ENCODE measurements at places on chromosomes 6 and 20.
A peak's percentile ranks its signal among the peaks of the same experiment; 100 is the strongest.

DNA sequence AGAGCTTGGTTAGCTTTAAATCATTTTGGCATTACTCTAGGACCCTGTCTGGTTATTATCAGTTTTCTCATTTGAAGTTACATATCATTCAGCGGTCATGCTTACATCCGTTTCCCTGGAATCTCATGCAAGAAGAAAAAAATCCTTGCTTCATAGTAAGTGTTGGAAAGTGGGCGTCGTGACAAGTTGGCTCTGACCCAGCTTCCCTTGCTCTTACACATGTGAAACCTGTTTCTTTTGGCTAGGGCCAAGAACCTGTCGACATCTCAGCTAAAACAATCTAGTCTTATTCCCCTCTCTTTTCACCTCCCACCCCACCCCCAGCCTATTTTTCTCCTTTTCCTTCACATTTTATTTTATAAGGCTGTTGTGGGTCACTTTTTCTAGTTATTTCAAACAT, 45.5 kb downstream of the ANKS1A start:
- no peak for DNase-seq

DNA sequence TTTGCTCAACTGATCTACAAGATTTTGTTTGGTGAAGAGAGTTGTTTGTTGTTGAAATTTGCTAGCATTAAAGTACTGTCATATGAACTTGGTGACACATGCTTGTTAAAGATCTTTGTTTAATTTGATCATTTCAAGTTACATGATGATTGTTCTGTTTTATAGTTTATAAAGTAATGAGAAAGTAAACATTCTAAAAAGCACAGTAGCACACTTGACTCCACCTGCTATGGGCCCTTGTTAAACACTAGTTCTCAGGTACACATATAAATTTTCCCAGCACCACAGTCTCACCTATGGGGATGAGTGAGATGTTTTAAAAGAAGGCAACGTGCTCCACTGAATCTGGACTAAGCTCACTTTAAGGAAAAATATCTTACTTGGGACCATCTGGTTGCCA, 14.1 kb downstream of the MCHR2 start:
- no peak for DNase-seq

- DNase-seq: no peak
Measured at GRCh38 chr20:1178103-1178502, 6.7 kb downstream of the TMEM74B start.

DNA sequence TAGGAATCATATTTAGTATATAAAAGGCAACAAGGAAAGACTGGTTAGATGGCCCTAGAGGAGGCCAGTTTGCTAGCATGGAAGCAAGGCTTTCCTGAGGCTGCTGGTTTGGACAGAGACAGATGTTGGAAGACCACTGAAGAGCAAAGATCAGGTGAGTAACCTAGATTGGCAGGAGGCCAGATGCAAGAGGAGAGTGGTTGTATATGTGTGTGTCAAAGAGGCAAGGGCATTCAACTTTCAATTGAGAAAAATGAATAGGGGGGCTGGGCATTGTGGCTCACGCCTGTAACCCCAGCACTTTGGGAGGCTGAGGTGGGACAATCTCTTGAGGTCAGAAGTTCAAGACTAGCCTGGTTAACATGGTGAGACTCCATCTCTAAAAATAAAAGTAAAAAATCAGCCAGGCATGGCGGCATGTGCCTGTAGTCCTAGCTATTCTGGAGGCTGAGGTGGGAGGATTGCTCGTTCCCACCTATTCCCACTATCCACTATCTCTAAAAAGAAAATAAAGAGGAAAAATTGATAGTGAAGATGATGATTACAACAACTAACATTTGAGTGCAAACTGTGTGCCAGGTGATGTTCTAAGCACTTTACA, 79.8 kb downstream of the PRDM1 start:
- DNase-seq: no peak

DNA sequence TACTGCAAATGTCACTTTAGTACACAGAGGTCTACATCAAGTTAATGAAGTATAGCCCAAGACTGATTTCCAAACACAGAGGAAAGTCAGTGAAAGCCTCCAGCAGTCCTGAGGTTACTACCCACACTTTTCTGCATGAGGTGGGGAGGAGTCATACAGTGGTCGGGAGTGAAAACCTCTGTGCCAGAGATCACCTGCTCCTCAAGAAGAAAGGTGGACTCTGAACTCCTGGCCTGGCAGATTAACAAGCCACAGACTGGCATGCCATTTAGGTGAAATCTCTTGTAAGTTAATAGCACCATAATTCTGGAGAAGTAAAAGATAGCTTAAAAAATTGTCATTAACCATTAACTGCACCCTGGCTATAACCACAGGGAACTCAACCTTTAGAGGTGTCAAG, 125.0 kb upstream of the LAMP5 start:
- no peak for DNase-seq

DNA sequence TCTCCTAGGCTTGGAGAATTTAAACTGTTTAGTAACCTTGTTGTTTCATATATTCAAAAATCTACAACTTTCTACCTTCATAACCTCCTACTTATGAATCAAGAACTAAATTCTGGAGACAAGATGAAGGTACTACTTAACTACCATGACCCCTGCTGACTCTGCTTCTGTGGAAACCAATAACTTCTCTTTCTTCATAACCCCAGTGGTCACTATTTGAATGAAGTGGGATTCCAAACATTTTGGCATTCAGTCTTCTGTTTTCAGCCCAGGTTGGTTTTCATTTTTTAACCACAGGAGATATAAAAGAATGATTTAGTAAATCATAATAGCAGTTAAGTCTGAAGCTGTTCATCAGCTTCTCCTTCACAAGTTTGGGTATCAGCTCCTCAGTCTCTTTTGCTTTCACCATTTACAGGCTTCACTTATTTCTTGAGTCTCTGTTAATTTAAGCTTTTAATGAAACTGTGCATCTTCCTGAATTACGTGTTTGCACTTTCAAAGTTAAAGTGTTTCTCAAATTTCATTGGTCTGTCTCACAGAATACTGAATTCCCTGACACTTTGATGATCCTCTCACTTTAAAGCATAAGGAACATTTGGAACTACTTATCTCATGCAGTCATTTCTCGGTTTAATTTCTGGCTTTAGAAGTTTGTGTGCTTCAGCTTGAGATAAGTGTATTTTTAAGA, 9.5 kb downstream of the SENP6 start:
- no peak for DNase-seq

DNA sequence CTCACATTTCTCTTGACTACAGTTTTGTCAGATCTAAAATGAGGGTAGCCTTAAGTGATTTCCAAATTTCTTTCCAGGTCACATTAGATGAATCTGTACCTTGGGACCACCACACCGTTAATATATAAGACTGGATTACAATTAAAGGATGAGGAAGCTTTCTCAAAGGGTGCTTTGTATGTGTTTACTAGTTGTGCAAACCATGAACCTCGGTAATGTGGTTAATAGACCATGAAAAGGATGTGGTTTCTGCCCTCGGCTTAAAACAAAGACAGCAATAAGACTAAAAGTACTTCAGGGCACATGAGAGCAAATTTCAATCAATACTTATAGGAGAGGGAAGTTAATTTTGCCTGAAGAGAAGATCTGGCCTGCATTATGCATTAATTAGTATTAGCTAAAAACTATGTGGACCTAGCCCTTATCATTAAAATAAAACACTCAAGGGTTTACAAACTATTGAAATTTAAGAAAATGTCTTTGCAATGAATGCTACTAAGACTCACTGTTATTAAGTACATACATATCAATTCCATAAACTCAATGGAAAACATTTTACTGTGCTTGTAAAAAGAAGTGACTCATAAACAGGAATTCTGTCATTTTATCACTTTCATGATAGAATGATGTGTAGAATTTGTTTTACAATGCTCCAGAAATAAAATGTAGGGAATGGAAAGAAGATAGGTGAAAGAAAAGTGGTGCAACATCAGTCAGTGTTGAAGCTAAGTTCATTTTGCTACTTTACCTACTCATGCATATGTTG, 936 bp upstream of the TMX4 start:
- no peak for DNase-seq

- DNase-seq: no peak
Measured at GRCh38 chr6:119449331-119450156, 100.0 kb upstream of the MAN1A1 start.

- no peak for DNase-seq
Measured at GRCh38 chr6:139846538-139847456, 472.3 kb upstream of the CITED2 start.

- peak; percentile 36 for DNase-seq
Measured at GRCh38 chr6:26311012-26311384, 54.0 kb upstream of the BTN3A2 start.

DNA sequence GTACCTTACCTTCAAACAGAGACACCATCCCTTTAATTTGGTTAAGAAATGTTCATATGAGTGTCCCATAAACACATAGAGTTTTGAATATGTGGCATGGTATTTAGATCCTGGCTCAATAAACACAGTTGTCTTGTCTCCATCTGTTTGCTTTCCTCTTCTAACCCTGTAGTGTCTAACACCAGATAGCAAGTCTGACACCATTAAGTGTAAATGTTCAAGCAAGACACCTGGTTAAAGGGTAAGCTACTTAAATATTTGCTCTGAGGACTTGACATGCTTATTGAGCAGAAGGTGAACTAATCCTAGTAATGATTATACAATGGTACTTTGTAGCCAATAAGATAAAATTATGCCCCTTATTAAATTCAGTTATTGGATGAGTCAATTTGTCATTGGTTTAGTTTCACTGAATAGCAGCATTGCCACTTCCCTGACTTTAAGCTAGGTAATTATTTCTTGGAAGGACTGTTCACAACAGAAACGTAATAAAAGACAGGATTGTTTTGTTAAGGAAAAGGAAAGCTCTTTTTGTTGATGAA, 26.9 kb upstream of the GOPC start:
- no peak for DNase-seq
